ENCODE measurements at places on chromosomes 1 and 21.

- DNase-seq: no peak
Observed at GRCh38 chr21:30839304-30839703, 9.7 kb upstream of the KRTAP7-1 start.

- no peak for DNase-seq
Observed at GRCh38 chr1:22646384-22646783, 3.0 kb downstream of the C1QC start.

DNA sequence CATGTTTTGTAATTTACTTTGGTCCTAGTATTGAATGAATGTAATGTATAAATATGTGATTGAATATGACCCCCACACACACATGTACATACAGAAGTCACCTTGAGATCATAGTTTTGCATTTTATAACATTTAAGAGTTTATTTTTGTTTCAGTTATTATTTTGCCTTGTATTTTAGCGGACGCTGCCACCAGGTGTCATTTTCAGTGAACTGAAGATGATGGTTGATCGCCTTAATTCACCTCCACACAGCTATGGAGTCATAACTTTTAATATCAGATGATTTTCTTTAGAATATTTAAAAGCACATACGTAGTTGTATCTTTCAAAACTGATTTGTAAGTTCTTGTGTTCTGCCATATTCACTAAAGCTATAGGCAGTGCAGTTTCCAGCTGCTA is 130.4 kb downstream of the DYRK1A start:
- no peak for DNase-seq

GRCh38 chr1:11462224-11462923 is 16.6 kb upstream of the DISP3 start:
- DNase-seq: no peak

DNA sequence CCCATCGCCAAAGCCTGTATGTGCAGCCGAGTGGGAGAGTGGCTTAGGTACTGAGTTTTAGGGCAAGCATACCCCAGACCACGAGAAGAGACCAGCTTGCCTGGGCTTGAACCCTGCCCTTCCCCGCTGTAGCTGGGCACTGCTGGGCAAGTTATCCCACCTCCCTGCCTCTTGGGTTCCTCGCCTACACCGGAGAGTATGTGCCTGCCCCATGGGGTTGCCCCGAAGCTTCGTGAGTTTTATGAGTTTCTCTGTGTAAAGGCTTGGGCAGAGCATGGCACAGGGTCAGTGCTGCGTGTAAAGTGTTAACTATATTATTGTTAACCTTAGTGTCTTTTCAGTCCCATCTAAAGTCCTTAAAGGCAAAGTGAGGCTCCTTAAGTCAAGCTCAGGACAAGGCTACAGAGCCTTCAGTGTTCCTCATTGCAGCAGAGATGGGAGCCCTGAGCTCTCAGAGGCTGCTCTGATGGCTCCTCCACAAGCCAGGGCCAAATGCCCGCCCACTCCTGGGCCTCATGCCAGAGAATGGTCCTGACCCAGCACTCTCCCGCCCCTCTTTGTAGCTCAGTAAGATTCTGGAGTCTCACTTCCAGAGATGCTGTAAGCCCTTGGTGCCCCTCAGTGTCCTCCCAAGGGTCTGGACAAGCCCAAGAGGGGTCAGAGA is 37.0 kb upstream of the KCNA10 start:
- no peak for DNase-seq

DNA sequence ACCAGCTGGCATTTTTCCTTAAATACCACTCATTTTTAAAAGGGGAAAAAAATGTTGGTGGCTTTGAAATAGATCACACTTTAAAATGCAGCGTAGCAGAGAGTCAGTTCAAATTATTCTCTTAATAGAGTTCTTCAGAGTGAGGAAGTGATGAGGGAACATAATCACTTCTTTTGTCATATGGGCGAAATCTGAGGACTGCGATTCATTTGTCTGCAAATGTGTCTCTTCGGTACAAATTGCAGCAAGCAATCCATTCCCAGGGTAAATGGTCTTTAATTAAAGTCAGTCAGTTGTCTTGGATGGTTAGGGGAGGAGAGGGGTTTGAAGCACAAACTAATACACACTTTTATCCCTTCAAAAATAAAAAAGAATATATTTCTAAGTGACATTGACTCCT is 86.0 kb upstream of the SELENON start:
- DNase-seq: no peak

GRCh38 chr1:162530307-162530987 is 31.1 kb upstream of the UAP1 start:
- peak; percentile 25 for DNase-seq

DNA sequence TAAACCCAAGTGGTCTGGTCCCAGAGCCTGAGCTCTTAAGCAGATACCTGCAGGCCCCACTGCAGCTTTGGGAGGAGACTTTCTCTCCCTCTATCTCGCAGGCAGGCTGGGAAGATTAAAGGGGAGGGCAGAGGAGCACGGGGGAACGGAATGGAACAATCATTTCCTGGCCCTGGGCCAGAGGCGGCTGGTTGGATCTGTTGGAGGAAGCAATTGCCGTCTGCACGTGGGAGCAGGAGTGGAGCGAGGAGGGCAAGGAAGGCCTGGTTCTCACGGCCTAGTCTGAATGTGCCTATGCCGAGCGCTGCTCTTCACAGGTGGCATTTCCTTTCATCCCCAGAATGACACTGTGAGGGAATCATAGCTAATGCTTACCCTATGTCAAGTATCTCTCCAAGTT is 23.7 kb downstream of the NKAIN1 start:
- DNase-seq: no peak

DNA sequence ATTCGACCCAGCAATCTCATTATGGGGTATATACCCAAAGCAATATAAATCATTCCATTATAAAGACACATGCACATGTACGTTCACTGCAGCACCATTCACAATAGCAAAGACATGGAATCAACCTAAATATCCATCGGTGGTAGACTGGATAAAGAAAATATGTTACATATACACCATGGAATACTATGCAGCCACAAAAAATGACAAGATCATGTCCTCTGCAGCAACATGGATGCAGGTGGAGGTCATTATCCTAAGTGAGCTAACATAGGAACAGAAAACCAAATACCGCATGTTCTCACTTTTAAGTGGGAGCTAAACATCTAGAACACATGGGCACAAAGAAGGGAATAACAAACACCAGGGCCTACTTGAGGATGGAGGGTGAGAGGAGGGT is 115.5 kb downstream of the PTPN14 start:
- DNase-seq: no peak

DNA sequence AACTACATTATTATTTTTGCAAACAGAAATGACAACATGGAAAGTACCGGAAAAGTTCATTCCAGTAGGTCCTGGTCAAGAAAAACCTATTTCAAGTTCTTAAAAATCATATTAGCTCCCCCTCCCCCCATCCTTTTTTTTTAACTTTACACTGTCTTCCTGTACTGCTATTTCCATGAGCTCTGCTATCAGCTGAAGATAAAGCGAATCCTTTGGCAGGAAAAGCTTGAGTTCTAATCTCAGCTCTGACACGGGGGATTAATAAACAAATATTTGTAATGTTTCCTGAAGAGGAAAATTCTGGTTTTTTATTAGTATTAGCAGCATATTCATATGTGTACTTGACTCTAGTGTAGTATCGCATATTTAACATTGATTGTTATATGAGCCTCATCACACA is 190.7 kb upstream of the ESRRG start:
- no peak for DNase-seq

DNA sequence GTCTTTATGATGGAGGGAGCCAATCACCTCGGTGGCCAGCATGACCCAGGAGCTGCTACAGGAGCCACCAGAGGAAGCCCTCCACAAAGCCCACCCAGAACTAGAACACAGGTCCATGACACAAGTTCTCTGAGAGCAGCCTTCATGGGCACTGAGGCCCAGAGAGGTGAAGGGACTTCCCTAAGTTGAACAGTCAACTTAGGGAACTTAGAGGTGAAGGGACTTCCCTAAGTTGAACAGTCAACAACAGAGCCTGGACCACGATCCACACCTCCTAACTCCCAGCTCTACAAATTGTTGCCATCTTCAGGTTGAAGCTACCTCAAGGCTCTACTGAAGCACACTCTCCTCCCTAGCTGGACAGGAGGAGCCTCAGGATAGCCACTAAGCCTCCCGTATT is 132.7 kb downstream of the CCDC185 start:
- no peak for DNase-seq

GRCh38 chr1:20867847-20868246 is 80.7 kb upstream of the HP1BP3 start:
- DNase-seq: no peak

GRCh38 chr1:10484521-10484920 is 9.8 kb downstream of the PEX14 start:
- DNase-seq: no peak

DNA sequence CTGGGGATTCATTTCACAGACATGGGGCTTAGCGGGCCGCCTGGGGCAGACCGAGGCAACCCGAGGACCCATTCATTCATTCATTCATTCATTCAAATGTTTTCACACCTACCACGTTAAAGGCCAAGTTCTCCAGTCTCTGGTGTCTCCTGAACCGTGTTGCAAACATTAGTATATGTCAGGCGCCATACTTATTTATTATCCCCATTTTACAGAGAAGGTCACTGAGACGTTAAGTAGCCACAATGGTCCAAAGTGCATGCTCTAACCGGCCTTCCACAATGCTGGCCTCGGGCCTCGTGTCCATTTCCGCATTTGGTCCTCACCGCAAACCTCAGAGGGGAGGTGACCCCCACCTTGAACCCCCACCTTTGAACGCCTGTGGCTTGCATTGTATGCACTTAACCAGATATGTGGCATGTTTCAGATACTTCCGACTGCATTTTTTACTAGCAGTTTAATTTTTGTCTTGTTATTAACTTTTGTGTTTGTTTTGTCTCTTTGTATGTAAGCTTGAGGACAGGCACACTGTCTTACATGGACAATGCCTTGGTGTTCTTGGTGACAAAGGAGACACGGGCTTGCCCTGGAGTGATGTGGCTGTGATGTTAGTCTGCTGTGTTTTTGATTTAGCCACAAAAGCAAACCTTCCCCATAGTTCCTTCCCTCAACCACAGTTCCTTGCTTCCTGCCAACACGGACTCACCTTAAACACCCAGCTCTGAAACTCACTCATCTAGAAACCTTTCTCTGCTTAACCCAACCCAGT is 1.2 kb upstream of the IFFO2 start:
- no peak for DNase-seq

GRCh38 chr1:14970799-14971141 is 182.8 kb upstream of the TMEM51 start:
- no peak for DNase-seq

GRCh38 chr1:224245188-224245587 is 62.1 kb downstream of the DEGS1 start:
- no peak for DNase-seq
